NCI-H526 (cell line): ENCODE measurements at places on chromosomes 11 and 22.

DNA sequence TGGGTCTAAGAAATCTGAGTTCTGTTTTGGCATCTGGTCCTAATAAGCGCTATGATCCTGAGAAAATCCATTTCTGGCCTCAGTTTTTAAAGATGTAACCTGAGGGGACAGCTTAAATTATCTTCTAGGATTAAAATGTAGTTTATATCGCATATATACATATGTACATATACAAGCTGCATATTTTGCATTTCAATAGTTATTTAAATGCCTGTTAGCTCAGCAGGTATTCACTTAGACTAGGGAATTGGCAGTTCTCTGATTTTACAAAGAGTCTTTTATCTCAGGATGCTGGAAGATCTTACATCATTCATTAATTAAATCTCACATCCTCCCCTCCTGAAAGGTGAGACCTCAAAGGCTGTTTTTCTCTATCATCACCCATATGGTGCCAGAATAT is 1232.8 kb downstream of the LRRC4C start:
- no peak for DNase-seq

- DNase-seq = no peak
Observed at GRCh38 chr22:42602470-42602869, 12.2 kb downstream of the POLDIP3 start.

DNA sequence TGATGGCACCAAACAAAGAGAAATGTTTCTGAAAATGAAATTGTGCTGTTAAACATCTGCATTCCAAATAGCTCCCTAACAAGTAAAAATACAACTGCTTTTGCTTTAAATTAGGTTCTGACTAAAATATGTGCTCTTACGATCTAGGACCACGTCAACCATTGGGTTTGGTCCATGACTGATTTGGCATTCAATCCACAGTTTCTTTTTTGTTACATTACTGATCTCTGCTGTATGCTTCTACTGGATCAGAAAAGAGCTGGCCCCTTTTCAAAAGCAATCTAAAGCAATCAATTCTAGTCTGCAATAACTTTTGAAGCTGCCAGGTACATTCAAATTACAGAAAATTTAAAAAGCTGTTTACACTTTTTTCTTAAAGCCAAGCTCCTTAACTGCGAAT is 1047.1 kb upstream of the CCDC90B start:
- no peak for DNase-seq

- no peak for DNase-seq
Observed at GRCh38 chr11:132068556-132068955, 698.1 kb downstream of the NTM start.
